NCI-H774 (cell line): ENCODE measurements at places on chromosomes 1 and 21.
A peak's percentile ranks its signal among the peaks of the same experiment; 100 is the strongest.

- DNase-seq: no peak
These were observed 144.6 kb downstream of the LMO4 start for GRCh38 chr1:87473203-87473661.

DNA sequence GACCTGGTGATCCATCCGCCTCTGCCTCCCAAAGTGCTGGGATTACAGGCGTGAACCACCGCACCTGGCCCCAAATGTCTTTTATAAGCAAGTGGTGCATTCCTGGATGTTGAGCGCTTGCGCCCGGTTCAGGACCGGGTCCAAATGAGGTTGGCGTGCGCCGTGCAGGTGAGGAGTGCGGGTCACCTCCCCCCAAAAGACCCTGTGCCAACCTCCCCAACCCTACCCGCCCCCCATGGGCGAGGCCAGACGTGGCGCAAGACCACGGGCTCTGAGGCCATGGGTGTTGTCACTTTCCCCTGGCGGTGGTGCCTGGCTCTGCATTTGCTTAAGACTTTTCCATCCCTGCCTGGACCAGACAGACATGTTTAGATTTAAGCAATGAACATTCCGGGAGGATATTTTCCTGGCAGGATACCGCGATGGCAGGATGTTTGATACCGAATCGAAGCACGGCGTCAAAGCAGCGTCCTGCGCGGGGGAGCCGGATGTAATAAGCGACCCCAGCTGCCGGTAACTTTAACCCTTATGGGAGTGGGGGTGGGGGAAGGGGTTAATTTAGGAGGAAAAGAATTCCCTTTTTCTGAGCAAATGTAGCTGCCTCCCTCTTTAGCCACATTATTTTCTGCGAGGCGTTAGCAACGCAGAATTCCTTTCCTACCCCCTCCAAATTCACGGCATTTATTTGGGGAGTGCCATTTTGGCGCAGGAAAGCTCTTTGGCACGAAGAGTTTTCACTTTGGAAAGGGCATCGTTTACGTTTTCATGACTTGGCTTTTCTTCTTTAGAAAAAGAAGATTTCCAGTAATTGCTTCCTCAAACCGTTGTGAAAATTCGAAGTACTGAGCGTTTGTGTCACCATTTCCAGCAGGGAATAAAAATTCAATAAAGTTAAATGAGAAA lies 27.8 kb upstream of the RNF187 start:
- DNase-seq: peak; percentile 69

DNA sequence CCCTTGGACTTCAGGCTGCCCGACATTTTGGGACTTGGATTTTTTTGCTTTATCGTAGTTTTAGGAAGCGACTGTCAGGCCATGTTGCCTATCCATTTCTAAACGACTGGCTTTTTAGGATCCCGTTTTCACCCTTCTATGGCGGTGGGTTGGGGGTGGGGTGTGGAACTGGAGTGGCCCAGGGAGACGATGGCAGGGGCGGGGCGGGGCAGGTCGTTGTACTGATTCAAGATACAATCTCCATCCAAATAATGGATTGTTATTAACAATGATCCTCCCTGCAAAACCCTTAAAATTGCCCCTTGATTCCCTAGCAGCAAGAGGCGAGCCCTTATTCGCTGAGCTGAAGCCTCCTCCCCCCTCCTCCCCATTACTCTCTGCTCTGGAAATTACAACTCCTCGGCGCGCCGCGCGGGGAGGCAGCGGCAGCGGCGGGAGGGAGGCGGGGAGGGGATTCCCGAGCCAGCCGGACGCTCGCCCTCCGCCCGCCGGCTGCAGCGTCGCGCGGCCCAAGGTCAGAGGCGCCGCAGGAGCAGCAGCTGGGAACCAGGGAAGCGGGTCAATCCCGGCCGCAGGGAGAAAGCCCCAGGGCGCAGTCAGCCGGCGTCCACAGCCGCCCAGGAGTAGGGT lies at the start of gene TRIM67:
TSS of gene TRIM67 (plus strand) at position 392 of the 630 bp plus-strand sequence. CDS start 912 bp downstream, outside the sequence.
- peak; percentile 51 for DNase-seq

DNA sequence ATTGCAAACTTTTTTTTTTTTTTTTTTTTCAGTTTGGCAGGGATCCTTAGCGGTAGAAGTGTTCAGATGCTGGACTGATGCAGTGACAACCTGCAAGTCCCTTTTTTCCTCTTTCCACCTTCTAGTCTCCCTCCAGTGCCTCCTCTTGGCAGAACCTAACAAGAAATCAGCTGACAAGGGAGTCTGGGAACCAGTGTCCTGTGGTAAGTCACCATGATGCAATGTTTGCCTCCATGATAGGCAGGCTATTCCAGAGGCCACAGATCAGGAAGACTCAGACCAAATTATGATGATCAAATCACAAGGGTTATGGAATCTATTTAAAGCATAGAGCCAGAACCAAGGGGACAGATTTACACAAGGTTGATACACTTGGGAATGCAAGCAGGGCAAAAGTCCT lies 3.0 kb upstream of the CD34 start:
- DNase-seq: no peak

DNA sequence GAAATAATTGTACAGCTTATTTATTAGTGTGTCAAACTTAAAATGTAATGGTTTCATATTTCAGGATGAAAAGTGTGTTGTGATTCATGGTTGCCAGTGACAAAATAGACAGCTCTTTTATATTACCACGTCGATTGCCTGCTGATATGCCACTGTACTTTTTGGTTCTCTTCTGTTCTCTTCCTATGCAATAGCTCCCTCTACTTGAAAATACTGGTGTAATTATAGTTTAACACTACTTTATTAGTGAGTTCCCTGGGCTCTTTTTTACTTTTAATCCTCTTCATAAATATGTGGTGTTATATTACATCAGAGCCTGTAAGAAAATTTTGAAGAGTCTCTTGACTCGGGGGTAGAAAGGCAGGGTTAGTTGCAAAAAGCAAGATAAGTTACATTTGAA lies 111.3 kb downstream of the PATJ start:
- no peak for DNase-seq

DNA sequence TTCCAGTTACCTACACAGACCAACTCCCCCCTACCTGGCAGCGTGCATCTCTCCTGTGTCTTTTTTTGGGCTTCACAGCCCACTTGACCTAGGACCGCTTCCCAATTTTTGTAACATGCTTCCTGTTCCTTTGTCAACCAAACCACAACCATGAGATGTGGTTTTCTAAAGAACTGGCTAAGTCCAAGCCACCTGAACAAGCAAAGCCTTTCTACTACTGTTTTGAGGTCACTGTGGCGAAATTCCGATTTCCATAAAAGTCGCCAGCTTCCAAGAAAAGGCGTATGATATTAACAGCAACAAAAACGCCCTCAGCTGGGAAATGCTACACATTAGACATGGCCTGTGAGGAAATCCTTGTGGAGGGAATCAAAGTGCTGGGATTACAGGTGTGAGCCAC lies 12.7 kb upstream of the AK2 start:
- no peak for DNase-seq

DNA sequence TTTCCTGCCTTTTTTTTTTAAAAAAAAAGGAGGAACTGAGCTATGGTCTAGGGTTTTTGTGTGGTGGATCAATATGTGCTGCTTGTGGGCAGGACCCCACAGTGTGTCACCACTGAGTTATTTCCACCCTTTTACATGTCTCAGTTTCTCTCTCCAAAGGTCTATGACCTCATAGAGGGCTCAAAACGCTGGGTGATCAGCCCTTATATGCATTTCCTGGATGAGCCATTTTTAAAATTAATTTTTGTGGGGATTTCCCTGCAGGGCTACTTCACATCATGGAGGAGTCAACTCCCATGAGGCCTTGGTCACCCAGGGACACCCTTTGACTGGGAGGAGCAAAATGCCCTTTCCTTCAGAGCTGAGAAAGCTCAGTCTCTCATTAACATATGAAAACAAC lies 20.7 kb upstream of the HAO2 start:
- no peak for DNase-seq

DNA sequence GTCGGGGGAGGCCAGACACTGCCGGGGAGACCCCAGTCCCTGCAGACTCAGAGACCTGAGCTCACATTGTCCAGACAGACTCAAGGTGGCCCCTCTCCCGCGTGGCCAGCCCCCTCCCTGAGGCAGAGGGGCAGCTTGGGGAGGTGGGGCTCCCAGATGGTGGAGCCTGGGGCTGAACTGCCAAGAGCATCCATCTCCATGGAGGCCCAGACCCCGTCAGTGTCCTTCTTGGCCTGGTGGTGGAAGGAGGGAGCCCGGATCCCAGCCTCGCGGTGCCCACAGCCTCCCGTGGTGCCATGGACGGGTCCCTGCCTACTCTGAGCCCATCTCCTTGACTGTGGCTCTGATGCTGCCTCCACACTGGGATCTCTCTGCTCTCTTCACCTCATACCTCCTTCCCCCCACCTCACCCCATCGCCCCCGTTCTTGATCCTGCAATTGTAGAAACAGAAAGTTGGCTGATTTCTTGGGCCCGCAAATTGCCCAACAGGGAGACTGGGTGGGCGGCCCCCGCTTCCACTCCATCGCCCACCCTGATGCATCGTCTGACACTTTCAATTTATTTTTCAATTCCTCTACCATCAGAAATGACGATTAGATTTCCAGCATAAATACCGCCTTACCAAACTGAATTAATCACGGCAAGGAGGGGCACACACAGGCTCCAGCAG lies 348.9 kb downstream of the MATN1 start:
- no peak for DNase-seq

GRCh38 chr1:38270849-38271633 lies 224.4 kb upstream of the POU3F1 start:
- DNase-seq: no peak

GRCh38 chr1:200253774-200254495 lies 155.9 kb downstream of the ZNF281 start:
- no peak for DNase-seq

- DNase-seq: no peak
These were observed 89.2 kb downstream of the PLXNA2 start for GRCh38 chr1:208154679-208155642.
